ENCODE measurements at places on chromosomes 7 and 10. TPM values are rescaled to one million over a fixed set of nuclear protein-coding genes. Genes with fewer than 3 reads are reported as not detected.

DNA sequence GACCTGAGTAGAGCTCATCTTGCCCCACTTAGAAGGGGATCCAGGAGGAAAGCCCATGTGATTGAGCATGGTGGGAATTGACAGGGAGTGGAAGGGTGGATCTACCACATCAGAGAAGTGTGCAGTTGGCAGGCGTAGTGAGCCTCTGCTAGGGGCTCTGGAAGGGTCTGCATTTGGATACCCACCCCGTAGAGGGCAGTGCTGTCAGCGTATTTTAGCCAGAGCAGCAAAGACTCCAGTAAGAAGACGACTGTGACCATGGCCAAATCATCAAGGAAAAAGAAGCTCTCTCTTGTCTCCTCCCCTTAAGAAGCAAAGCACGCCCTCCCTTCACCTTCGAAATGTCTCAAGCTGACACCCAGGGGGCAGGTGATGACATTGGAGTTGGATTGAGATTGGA, 68.8 kb upstream of the INHBA start:
- H3K27me3 ChIP-seq: no peaks in the 10 kb centered on the region
- no peak overlapping the region for H3K4me3 ChIP-seq
- no peak overlapping the region for H3K27ac ChIP-seq
- DNase-seq: no peak
- no peaks in the 10 kb centered on the region for H3K36me3 ChIP-seq

SLC26A5 gene
- total RNA-seq: not detected

PON1 gene
- not detected for total RNA-seq

- H3K27me3 ChIP-seq: no peaks in the 10 kb centered on the region
- no peak overlapping the region for H3K4me3 ChIP-seq
- no peak for DNase-seq
- H3K4me1 ChIP-seq: no peaks in the 10 kb centered on the region
- no peak overlapping the region for H3K27ac ChIP-seq
These were observed 418.1 kb downstream of the PLXNA4 start for GRCh38 chr7:132158166-132158565.

DNA sequence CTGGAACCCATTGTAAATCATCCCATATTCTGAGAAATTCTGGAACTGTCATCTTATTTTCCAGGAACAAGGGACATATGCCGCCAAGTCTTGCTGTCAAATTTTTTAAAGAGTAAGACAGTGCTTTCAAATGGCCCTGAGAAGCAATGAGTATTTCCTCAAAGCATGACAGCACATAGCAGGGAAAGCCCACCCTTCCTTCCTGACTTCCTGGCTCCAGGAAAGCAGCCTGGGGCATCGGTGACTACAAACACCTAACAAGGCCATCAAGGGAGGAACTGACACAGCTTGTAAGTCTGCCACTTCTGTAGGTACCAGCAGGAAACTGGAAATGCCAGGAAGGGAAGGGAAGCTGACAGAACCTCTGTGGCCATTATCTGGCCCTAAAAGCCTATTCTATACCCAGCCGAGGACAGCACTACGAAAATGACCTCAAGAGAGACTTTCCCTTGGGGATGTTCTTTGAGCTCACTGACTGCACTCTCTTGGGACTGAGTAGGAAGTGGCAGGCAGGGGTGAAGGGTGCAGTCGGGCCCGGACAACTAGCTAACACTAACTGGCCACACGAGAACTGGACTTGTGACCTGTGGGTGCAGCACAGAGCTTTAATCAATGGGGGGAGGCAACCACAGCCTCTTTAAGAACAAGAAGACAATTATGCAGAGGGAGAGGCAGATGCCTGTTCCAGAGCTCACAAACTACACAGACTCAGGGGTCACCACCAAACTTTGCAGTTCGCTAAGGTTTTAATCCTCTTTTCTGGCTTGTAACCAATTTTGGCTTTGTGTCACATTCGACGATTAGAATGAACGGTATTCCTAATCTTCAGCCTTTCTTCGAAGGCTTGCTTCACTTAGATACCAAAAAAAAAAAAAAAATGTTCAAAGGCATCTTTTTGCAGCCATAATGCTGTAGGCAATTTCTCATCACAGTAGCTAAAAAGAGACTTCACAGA, 52.0 kb downstream of the GRB10 start:
- H3K36me3 ChIP-seq: no peaks in the 10 kb centered on the region
- H3K4me3 ChIP-seq: no peak overlapping the region
- no peak for DNase-seq
- no peak overlapping the region for H3K27ac ChIP-seq

- no peak overlapping the region for H3K27ac ChIP-seq
- H3K4me1 ChIP-seq: no peaks in the 10 kb centered on the region
- H3K4me3 ChIP-seq: no peak overlapping the region
- no peaks in the 10 kb centered on the region for H3K27me3 ChIP-seq
- DNase-seq: no peak
These were observed 115.9 kb downstream of the TRIM24 start for GRCh38 chr7:138575897-138576428.

AGMO gene
- total RNA-seq: not detected

WNT16 gene
- not detected for total RNA-seq

RBP3 gene
- total RNA-seq: not detected

GRCh38 chr7:93145354-93145753, 2.8 kb downstream of the SAMD9L start:
- peaks cover 45% of the 10 kb centered on the region for H3K36me3 ChIP-seq
- H3K27ac ChIP-seq: no peak overlapping the region
- no peaks in the 10 kb centered on the region for H3K27me3 ChIP-seq
- no peak overlapping the region for H3K4me3 ChIP-seq

FAM25G gene
- not detected for total RNA-seq

DNA sequence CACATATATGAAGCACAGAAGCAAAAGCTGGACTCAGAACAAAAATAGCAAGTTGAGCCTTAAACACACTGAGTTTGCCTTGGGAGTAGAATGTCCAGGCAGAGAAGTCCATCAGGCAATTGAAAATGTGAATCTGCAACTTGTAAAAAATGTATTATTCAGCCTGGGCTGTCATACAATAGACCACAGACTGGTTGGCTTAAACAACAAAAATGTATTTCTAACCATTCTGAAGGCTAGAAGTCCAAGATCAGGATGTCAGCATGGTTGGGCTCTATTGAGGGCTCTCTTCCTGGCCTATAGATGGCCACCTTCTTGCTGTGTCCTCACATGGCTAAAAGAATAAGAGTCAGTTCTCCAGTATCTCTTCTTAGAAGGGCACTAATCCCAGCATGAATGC, 76.5 kb upstream of the CAPZA2 start:
- H3K36me3 ChIP-seq: no peaks in the 10 kb centered on the region
- no peaks in the 10 kb centered on the region for H3K27me3 ChIP-seq
- H3K27ac ChIP-seq: no peak overlapping the region

GRCh38 chr7:26328498-26329390, 37.1 kb downstream of the SNX10 start:
- DNase-seq: no peak
- H3K27ac ChIP-seq: no peak overlapping the region
- no peaks in the 10 kb centered on the region for H3K36me3 ChIP-seq
- H3K4me1 ChIP-seq: no peaks in the 10 kb centered on the region

MNX1 gene
- not detected for total RNA-seq

GRCh38 chr10:61975391-61975932, 74.0 kb downstream of the ARID5B start:
- DNase-seq: no peak
- H3K4me3 ChIP-seq: no peak overlapping the region
- no peaks in the 10 kb centered on the region for H3K27me3 ChIP-seq
- peaks cover 6% of the 10 kb centered on the region for H3K4me1 ChIP-seq

GRCh38 chr7:126720232-126720631, 532.5 kb downstream of the GRM8 start:
- no peaks in the 10 kb centered on the region for H3K4me1 ChIP-seq
- no peaks in the 10 kb centered on the region for H3K27me3 ChIP-seq

C10orf143 gene
- total RNA-seq: 9.2 TPM

GRCh38 chr10:101780187-101780817, 2.9 kb downstream of the NPM3 start:
- H3K36me3 ChIP-seq: peaks cover 8% of the 10 kb centered on the region
- H3K4me1 ChIP-seq: peaks cover 70% of the 10 kb centered on the region
- peaks cover 26% of the 10 kb centered on the region for H3K27me3 ChIP-seq
- DNase-seq: no peak

DNA sequence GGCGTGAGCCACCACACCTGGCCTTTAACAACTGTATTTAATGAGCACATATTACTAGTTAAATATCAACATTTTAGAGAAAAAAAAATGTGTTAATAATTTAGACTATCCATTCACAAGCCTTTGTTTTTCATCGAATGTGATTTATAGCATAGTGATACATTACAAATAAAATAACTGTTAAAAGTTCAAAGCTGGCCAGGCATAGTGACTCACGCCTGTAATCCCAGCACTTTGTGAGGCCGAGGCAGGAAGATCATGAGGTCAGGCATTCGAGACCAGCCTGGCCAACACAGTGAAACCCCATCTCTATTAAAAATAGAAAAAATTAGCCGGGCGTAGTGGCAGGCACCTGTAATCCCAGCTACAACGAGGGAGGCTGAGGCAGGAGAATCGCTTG, 72.7 kb downstream of the HACD1 start:
- no peak overlapping the region for H3K4me3 ChIP-seq
- no peak for DNase-seq
- no peaks in the 10 kb centered on the region for H3K27me3 ChIP-seq
- no peaks in the 10 kb centered on the region for H3K4me1 ChIP-seq
- no peaks in the 10 kb centered on the region for H3K36me3 ChIP-seq

TFR2 gene
- total RNA-seq: 5.4 TPM

TCERG1L gene
- total RNA-seq: not detected

DNA sequence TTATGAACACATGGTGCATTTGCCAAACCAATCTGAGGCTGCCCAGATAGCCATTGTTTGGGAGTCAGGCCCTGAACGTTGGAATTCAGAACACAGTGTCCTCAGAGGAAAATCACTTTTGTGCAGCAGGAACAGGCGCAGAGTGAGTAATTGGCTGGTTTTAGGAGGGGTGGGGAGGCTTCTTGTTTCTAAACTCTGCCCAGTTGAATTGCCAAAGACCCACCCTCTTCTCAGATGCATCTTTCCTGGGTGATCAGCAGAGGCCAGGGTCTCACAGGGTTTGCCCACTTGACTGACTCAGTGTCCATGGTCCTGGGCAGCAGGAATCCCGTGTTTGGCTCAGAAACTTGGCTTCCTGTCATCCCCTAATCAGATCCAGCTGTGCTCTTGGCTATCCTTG, 24.3 kb downstream of the PRLHR start:
- no peaks in the 10 kb centered on the region for H3K4me1 ChIP-seq
- no peaks in the 10 kb centered on the region for H3K27me3 ChIP-seq
- DNase-seq: no peak
- no peak overlapping the region for H3K4me3 ChIP-seq
- no peaks in the 10 kb centered on the region for H3K36me3 ChIP-seq
- H3K27ac ChIP-seq: no peak overlapping the region

GRCh38 chr10:113326160-113327111, 226.4 kb upstream of the HABP2 start:
- no peak overlapping the region for H3K27ac ChIP-seq
- no peaks in the 10 kb centered on the region for H3K36me3 ChIP-seq
- DNase-seq: no peak
- no peak overlapping the region for H3K4me3 ChIP-seq
- no peaks in the 10 kb centered on the region for H3K4me1 ChIP-seq

All from CD4-positive, alpha-beta memory T cell (primary cell).